ENCODE measurements at places on chromosomes 16 and 17. TPM values are rescaled to one million over a fixed set of nuclear protein-coding genes. Genes with fewer than 3 reads are reported as not detected.

KCNJ2 gene
- total RNA-seq, result 4.4 TPM

KRTAP9-2 gene
- total RNA-seq, result not detected

NPIPB13 gene
- 20.5 TPM for total RNA-seq

DNA sequence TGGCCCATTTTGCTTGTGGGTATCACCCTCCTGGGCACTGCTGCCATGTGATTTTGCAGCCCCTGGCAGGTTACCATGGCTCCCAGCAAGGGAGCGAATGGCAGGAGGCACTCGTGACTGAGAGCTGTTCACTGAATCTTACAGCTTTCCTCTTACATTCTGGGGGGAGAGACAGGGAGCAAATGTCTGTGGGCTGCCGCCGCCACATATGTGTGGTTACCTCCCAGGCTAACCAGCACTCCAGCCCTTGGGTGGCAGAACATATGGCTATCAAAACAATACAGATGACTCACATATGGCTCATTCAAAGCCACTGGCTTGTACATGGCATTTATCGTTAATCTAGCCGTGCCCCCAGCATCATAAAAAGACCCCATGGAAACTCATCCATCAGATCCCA lies 19.8 kb downstream of the GTF3C1 start:
- no peak for DNase-seq

TERB1 gene
- total RNA-seq, result 0.19 TPM

ABHD15 gene
- total RNA-seq, result 9.8 TPM

NPIPB8 gene
- 2.0 TPM for total RNA-seq

USP22 gene
- 176 TPM for total RNA-seq

DNA sequence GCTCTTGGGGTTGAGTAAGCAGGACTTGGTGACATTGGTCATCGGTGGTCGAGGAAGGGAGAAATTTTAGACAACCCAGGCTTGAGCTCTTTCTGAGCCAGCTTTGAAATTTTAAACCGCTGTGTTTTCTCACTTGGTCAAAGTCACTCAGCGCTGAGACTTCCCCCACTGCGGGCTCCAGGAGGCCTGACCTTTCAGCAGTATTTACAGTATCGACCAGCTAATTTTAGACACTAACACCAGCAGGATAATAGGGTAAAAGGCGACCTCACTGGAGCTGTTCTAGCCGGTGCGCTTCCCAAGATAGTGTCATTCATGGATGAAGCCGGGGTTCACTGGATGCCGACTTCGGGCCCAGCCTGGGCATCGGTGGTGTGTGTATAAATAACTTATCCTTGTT lies 29.7 kb upstream of the WSCD1 start:
- DNase-seq, result peak; percentile 48

GRCh38 chr16:71311553-71312158 lies 22.5 kb upstream of the CMTR2 start:
- DNase-seq, result peak; percentile 81

RNF222 gene
- total RNA-seq, result not detected

DNA sequence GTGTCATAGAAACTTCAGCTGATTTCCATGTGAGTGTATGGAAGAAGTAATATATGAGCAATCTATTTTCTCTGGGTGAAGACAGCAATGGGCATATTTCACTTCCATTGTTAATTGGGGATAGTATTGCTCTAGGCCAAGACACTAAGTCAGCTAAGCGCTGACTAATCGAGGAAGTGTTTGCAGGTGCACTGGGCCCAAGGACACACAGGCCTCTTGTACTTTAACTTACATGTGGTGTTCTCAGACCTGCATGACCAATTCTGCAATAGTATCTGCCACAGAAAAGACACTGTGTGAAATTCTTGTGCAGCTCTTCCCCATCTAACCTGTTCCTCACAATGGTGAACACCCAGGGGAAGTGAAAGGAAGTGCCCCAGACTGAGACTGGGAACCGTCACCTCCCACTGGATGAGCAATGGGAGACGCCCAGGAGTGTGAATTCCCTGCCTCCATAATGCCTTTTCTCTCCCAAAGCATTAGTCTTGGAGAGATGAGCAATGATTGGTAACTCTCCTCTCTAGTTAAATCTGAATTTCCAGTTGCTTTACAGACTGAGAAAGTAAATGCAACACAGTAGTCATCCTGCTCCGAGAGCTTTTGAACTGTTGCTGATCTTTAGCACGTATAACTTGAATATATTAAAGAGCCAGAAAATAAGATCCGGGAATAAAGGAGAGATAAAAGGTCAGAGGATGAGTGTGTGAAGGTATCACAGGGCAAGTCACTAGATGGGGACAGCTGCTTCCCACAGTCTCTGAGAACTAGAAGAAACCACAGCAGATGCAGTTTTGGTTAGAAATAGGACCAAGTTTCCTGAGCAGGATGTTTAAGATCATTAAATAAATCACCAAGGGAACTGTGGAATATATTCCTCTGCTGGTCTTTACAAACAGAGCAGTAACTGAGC lies 82.6 kb downstream of the CDK5R1 start:
- no peak for DNase-seq

DNA sequence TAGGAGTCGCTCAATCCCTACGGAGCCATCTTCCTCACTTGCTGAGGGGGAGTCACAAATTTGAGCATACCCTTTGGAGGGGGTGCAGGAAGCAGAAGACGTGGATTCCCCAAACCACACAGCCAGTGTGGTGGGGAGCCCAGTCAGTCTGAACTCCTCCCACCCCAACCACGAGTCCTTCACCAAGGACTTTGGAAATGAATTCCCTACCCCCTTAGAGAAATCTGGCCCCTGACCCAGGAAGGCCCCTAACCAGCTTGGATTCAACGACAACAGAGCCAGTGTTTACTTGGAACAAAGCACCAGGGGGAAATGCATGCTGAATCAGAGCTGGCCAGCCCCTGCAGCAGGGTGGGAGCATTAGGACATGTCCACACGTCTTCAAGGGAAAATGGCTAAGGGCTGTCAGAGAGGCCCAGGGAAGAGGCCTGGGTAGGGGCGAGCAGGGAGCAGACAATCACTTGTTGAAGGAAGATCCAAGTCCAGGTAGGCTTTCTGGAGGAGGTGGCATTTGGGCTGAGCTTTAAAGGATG lies 5.5 kb upstream of the TMEM92 start:
- no peak for DNase-seq

- DNase-seq, result peak; percentile 83
Observed at GRCh38 chr17:80826955-80827645, 164.5 kb upstream of the CHMP6 start.

FBXW10B gene
- total RNA-seq, result 0.19 TPM

COA3 gene
- total RNA-seq, result 144 TPM

CES1 gene
- 11.9 TPM for total RNA-seq

MYH8 gene
- total RNA-seq, result 0.28 TPM

DNA sequence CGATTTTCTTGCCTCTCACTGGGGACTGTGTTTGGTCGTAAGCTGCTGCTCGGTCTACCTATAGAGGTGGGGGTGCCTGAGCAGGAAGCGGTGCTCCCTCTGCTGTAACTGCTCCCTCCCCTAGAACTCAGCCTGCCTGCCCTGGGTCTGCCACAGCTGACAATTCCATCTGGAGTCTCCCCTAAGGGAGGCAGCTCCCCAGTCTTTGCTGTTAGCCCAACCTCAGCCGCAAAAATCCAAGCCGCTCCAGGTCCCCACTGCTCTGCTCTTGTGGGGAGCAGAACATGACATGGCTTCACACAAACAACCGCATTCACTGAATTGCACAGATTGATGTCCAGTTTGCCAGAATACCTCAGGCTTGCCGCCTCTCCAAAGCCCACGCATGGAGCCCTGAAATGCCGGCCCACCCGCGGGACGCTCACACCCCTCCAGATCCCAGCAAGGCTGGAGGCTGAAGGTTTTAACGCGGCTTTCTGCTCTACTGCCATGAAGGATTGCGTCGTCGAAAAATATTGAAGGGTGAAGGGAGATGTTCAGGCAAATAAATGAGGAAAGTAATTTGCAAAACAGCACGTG lies 221.5 kb upstream of the FOXF1 start:
- DNase-seq, result no peak

- DNase-seq, result no peak
Observed at GRCh38 chr17:76670718-76671122, 27.2 kb upstream of the ST6GALNAC1 start.

- no peak for DNase-seq
Observed at GRCh38 chr17:4956493-4957061, 5.7 kb downstream of the ENO3 start.

CNGB1 gene
- not detected for total RNA-seq

ADAD2 gene
- 0.72 TPM for total RNA-seq

C16orf92 gene
- total RNA-seq, result not detected

- DNase-seq, result no peak
Observed at GRCh38 chr16:85166699-85167588, 54.7 kb upstream of the CIBAR2 start.

DNA sequence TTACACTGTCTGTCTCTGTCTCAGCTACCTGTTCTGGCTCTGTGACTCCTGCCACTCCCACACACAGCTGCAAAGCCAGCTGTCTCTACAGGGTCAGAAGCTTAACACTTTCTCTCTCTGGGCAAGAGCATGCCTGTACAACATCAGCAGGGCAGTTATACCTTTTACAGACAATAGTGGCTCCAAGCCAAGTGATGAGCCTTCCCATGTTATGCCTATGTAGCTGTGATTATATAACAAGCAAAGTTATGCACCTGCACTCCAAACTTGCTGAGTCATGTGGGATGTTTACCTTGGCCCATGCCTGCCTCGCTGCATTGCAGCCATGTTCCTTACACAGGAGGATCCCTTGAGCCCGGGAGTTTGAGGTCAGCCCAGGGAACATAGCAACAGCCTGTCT lies 31.8 kb upstream of the APPBP2 start:
- DNase-seq, result no peak

DNA sequence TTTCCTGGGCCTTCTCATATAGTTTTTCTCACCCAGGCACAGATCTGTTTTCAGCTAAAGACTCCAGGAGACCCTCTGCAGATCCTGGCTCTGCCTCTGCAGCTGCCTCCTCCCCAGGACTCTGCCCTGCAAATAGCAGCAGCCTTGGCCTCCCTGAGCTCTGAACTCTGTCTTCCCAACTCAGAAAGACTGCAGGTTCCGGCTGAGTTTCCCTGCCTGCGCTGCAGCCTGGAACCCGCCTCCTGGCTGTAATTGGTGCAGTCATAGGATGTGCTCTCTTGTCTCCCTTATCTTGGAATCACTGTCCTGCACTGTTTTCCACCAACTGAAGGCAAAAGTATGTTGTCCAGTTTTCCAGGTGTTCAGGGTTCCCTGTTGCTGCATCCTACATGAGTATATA lies 14.3 kb upstream of the DNASE1 start:
- no peak for DNase-seq

- no peak for DNase-seq
Observed at GRCh38 chr17:76943202-76943601, 75.0 kb downstream of the MGAT5B start.

GRCh38 chr16:78972006-78972405 lies 628.5 kb downstream of the MAF start:
- DNase-seq, result no peak

- DNase-seq, result no peak
Observed at GRCh38 chr17:62923258-62924150, 42.5 kb upstream of the TANC2 start.

KRTAP4-5 gene
- total RNA-seq, result not detected

KLHL10 gene
- 0.28 TPM for total RNA-seq

DNA sequence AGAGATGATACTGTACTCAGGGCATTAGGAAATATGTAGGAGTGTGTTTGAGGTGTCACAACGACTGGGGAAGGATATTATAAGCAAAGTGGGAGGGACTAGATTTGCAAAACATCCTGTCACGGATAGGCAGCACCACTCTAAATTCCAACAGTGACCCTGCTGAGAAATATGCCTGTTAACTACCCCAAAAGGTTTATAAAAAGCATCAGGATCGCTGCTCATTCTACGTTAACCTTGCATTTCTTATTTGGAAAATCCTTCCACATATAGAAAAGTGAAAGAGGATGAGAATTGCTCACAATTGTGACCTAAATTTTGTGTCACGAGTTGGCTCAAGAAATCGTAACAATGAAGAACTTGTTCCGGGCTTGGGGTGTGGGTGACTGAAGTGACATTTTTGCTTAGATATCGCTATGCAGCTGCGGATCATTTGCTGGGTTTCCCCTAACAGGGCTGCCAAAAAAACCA lies 51.6 kb downstream of the N4BP1 start:
- no peak for DNase-seq

GRCh38 chr16:8712589-8713361 lies 38.4 kb downstream of the ABAT start:
- no peak for DNase-seq

DNA sequence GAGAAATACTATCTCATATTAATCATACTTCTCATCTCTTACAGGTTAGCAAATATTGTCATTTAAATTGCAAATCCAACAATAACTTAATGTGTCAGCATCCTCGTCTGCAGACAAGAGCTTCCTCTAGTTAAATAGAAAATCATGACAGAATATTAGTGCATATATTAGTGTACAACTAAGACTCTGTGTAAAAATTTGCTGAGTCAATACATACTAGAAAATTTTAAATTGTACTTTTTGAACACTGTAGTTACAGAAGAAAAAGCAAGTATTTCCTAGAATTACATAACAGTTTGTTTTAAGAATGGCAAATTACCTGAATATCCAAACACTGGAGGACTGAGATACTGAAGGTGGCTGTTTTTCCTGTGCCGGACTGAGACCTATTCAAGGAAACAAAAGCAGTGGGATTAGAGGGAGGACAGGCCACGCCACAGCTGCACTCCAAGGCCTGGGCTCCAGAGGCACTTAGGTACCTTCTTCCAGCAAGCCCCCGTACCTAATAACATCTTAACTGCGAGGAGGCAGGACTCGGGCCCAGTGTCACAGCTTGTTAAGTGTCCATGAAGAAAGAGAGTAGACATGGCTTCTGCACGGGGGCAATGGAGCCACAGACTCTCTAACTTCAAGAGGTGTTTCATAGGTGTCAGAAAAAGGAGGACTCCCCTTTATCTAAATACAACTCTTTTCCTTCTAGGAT lies 5.3 kb downstream of the EIF4A3 start:
- DNase-seq, result no peak

LDHD gene
- total RNA-seq, result 14.7 TPM

CBLN1 gene
- 0.25 TPM for total RNA-seq

DNA sequence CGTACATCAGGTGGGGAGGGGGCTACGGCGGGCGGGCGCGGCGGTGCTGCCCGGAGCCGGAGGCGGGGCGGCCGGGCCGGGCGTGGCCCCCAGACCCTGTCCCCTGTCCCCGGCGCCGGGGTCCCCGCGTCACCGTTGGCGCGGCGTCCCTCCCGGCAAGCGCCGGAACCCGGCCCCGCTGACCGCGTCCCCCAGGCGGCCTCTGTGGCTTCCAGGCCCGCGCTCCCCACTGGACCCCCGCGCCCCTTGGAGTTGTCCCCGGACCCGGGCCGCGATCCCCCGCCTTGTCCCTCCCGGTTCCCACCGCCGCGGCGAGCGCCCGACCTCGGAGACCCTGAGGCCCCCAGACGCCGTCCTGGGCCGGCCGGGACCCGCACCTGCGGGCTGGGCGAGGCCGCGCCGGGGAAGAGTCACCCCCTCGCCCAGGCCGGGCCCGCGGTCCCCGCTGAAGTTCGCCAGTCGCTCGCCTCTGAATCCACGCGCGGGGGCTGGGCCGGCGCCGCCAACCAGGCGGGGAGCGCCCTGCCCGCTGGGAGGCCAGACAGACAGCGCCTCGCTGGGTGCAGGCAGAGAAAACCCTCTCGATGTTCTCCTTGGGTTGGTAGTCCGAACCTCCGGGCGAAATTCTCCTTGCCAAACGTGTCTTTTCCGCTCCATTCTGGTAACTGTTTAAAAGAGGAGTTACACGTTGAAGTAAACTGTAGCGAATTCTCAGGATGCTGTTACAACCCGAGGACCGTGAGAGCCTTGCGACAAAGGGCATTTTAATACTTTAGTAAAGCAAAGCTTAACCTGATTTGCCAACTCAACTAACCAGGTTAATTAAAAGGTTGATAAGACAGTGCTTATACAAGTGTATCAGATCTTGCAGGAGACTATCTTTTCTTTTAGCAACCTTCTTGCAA lies 761 bp downstream of the GAN start:
- peak; percentile 65 for DNase-seq

HS3ST6 gene
- 0.19 TPM for total RNA-seq
